HT1080 (cell line): ENCODE measurements at places on chromosomes 2 and 18.

DNA sequence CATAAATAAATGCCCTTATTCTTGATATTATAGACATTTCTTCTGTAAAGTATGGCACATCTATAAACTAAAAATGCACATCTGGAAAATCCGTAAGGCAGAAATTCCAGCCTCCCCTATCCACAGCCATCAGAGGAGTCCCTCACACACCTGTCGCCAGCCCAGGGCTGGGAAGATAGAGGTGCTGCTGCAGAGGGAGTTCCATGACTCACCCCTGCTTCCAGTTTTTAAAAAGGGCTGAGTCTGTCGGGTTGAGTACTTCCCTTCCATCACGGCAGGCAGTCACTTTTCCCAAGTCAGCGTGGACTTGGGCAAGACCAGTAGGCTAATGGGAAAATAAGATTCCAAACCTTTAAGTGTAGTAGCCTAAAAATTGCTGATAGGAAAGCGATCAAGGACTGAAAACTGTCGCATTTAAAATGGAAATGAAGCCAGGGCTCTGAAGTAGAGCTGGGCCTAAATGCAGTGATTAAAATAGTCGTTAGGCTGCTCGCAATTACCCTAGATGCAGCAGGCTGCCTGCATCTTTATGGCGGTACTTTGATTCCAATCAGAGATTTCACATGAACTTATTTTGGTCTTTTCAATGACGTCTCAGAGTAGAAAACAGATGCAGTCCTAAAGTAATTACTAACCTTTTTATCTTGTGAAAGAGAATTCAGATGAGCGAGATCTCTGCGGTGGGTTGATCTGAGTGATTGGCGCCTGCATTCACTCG, 280.5 kb downstream of the AGAP1 start:
- peak; percentile 10 for DNase-seq

DNA sequence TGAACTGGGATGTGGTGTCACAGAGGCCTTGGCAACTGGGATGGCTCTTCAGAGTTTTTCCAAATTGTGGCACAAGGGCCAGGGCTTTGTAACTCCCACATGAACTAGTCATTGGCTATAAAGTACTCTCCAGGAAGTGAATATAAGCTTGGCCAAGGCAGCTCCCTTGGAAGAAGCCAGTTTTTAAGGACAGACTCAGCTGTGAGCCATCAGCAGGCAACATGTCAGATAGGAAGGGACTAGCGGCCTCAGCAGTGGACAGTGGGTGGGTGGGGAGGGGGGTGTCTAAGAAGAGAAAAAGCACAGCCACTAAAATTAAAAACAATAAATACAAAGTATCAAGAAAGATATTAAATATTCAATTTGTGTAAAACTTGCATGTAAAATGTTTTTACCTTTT, 691.1 kb upstream of the PIK3C3 start:
- no peak for DNase-seq

DNA sequence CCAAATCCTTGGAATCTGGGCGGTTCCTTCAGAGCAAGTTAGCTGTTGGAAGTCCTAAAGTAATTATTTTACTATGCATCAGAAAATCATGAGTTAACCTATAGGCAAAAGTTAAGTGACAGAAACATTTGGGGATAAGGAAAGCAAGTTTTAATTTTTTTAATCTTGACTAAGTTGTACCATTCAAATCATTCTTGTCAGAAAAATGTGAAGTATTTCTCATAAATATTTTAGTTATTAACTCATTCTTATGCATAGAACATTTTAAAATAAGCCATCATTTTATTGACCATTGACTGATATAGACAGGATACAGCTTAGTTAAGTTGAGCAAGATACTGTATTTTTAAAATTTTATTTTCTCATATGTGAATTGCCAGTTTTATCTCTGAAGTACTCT, 98.2 kb upstream of the FOSL2 start:
- DNase-seq: no peak

DNA sequence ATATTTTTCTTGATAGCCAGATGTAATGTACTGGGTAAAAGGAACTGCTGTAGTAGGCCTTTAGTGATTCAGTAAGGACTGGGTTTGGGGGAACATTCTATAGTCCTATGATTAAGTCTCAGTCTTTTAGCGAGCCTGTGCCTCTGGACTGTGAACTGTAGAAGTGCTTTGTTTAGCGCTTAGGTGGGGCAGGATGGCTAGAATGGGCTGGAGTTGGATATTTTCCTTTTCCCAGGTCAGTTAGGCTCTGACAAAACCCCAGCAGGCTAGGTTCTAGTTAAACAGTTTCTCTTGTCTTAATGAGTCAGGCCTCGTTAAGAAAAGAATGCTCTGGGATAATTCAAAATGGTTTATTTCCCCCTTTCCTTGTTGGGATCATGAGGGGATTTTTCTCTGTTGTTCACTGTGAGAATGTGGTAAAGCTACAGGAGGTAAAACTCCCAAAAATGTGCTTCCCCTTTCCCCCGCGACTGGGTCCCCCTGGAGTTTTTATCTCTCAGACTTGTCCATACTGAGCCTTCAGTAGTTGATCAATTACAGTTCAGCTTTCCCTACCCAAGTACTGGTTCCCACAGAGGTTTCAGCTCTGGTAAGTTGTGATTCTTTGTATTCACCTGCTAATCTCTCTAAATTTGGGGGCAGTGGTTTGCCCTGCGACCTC, 31.5 kb downstream of the EHBP1 start:
- no peak for DNase-seq

GRCh38 chr2:240287496-240288086, 147.1 kb upstream of the OTOS start:
- no peak for DNase-seq

DNA sequence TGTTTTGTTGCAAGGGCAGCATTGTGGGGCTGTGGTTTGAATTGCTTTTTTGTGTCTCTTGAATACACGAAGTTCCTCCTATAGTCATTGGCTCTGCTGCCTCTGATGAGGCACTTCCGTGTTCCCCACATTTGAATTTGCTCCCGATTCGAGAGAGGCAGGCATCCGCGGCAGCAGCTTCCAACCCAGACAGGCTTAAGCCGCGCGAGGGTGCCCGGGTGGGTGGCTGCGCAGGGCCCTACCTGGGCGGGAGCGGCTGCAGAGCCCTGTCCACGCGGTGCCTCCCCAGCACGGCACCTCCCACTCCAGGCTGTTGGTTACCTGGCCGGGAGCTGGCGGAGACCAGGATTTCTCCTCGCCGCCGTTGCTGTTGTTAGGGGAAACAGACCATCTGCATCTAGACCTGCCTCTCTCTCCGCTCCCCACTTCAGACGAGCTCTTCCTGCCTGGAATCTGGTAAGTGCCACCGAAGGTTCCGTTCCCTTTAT, 151.3 kb downstream of the NEDD4L start:
- DNase-seq: no peak

DNA sequence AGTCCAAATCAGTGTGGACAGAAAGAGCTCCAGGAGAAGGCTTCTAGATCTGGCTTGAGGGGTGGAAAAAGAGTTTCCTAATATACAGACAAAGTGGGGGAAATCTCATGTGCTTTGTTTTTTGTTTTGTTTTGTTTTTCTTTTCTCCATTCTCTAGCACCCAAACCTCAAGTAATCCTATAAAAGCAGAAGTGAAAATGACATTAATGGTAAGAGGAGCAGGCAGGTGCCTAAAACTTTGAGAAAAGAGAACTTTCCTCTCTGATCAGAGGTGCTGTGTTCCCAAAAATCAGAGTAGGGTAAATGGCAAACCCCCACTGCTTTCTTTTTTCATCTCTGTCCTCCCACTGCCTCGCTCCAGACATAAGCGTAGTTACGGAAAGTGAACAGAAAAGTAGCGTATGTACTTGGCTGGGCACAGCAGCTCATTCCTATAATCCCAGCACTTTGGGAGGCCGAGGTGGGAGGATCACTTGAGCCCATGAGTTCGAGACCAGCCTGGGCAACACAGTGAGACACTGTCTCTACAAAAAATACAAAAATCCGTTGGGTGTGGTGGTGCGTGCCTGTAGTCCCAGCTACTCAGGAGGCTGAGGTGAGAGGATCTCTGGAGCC, 77.8 kb downstream of the FAM161A start:
- DNase-seq: no peak

DNA sequence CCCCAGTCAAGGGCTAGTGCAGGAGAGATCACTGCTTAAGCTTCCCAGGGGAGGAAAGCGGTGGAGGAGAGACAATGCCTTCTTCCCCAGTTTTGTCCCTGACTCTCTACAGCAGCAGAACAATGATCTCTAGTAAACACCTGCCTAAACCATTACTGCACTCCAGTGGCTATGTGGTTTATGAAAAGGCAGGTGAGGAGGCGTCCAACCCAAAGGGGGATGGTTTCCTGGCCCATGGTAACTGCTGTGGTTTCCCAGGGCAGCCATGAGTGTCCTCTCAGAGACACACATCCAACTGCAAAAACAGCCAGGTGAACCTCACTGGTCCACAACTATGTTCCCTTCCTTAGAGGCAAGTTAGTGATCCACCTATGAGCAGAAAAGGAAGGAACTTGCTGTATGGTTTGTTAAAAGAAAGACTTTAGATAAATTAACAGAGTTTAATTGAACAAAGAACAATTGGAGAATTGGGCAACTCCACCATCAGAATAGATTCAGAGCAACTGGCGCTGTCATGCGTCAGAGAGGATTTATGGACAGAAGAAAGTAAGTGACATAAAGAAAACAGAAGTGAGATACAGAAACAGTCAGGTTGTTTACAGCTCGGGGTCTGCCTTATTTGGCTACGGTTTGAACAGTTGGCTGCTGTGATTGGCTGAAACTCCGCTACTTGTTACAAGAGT, 4.8 kb upstream of the TTC39C start:
- no peak for DNase-seq

- no peak for DNase-seq
These were observed 155.8 kb upstream of the KLF7 start for GRCh38 chr2:207321514-207321913.
